ENCODE measurements at places on chromosomes 6 and 20.

DNA sequence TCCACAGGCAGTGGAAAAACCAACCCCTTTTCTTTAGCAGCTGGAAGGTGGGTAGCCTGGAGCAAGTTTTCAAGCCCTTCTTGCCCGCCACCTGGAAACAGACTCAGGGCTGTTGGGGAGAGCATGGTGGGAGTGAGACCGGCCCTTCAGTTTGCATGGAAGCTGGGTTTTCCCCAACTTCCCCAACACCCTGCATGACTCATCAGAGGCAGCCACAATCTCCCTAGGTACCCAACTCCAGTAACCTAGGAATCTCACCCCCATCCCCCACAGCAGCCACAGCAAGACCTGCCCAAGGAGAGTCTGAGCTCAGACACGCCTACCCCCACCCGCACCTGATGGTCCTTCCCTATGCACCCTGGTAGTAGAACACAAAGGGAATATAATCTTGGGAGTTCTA is 86.3 kb upstream of the IRAK1BP1 start:
- DNase-seq: no peak

DNA sequence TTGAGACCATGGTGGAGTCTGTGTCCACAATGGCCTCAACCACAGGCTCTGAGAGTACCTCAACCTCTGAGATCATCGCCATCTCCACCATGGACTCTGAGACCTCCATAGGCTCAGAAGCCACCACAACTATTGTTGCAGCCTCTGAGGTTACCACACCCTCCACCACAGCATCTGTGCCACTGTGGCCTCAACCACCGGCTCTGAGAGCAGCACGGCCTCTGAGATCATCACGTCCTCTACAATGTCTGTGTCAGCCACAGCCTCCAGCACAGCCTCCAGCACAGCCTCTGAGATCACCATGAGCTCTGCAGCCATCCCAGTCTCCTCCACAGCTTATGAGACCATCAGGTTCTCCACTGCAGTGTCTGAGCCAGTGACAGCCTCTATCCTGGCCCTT is 19.4 kb upstream of the MUC21 start:
- no peak for DNase-seq

GRCh38 chr6:152122434-152122833 is 315.0 kb downstream of the ESR1 start:
- DNase-seq: no peak

DNA sequence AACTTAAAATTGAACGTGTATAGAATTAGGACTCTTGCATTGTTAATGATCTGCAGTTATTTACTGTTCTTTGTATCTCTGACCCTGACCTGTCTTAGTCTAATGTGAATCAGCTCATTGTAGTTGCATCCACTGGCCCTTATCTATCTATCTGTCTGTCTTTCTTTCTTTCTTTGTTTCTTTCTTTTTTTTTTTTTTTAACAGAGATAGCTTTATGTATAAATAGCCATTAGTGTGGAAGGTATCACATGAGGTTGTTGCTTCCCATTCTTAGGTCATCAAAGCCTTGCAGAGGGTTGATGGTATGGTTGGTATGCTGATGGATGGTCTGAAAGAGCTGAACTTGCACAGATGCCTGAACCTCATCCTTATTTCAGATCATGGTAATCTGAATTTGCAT is 59.9 kb downstream of the ENPP1 start:
- no peak for DNase-seq

DNA sequence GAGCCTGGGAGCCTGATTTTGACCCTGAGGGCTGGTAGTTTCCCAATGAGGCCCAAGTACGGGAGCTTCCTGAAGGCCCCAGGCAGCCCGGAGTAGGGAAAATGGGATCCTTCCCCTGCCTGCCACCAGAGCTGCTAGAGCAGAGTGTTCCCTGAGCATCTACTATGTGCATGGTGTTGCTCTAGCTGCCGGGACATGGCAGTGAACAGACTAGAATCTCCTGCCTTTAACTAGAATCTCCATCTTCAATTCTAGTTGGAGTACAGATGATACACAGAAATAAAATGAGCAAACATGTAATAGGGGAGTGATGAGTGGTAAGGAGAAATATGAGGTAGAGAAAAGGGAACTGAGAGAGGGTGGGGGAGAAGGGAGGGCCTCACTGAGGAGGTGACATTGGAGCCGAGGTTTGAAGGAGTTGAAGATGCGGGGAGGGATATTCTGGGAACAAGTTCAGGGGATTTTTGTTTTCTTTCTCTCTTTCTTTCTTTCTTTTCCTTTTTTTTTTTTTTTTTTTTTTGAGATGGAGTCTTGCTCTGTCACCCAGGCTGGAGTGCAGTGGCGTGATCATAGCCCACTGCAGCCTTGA is 18.5 kb downstream of the VSTM2L start:
- no peak for DNase-seq

GRCh38 chr6:91573826-91574416 is 987.0 kb upstream of the MAP3K7 start:
- DNase-seq: no peak

- DNase-seq: no peak
These were observed 199.7 kb downstream of the BCAS1 start for GRCh38 chr20:53870426-53871315.

DNA sequence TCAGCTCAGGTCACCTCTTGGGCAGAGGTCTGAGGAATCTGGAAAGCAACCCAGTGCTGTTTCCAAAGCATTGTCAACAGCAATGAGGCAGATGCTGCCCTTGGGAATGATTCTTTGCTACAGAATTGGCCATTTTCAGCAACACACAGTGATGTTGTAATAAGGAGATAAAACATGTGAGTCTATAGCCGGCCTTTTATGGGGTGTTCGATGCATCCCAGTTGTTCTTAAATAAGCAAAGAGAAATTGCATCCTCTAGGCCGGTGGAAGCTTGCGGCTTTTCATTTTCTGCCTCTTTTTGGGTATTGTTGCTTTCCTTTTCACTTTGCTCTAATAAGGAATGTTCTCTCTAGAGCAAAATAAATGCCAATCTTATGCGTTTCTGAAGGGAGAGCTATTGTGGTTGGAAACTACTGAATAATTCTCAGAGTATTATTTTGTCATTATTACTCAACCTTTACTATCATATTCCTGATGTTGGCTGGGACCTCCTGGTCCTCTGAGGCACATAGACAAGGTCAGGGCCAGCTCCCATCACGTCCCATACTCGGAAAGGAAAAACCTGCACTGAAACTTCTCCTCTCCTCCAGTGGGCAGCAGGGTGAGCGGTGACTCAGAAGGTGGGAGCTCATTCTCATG is 214.2 kb downstream of the CDH26 start:
- no peak for DNase-seq

- DNase-seq: no peak
These were observed 23.6 kb downstream of the PGM3 start for GRCh38 chr6:83169511-83169910.

- peak; percentile 90 for DNase-seq
These were observed 81.2 kb downstream of the THBS2 start for GRCh38 chr6:169172456-169172855.

GRCh38 chr6:100121854-100122609 is 128.0 kb upstream of the MCHR2 start:
- DNase-seq: no peak
